ENCODE measurements at places on chromosomes 2 and 18. TPM values are rescaled to one million over a fixed set of nuclear protein-coding genes. Genes with fewer than 3 reads are reported as not detected.

The ADAM23 gene
- total RNA-seq, result 65.5 TPM

The CENPA gene
- not detected for total RNA-seq

The DPYSL5 gene
- 52.8 TPM for total RNA-seq

The SNTG2 gene
- 2.6 TPM for total RNA-seq

The TUBA4B gene
- not detected for total RNA-seq
